Cardiac septum (tissue), 1 donor: ENCODE measurements at places on chromosomes 13 and 19. TPM values are rescaled to one million over a fixed set of nuclear protein-coding genes. Genes with fewer than 3 reads are reported as not detected.

DNA sequence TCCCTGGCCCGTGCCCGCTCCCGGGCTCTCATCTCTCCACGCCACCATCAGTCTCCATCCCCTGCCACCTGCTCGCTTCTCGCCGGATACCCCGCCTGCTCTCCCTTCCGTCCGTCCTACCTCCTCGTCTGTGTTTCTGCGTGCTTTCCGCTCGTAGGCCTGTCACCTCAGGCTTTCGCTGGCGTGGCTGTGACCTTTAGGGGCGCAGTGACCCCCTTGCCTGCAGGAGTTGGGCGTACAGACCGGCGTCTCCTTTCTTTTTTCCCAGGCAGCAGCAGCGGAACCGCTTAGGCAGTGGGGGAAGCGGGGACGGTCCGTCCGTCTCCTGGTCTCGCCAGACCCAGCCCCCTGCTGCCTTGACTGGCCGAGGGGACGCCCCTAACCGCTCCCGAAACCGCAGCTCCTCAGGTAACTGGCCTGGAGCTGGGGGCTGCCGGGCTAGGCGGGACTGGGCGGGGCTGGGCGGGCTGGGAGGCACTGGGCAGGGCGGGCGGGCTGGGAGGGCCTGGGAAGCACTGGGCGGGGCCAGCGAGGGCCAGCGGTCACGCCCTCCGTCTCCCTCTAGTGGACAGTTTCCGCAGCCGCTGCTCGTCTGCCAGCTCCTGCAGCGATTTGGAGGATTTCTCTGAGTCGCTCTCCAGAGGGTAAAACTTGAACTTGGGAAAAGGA lies 6.3 kb downstream of the PGLYRP1 start:
- peak; percentile 94 for DNase-seq

- no peak for DNase-seq
These were observed 47.8 kb downstream of the COL4A2 start for GRCh38 chr13:110354715-110355473.

GAPDHS gene
- not detected for total RNA-seq

ZNF681 gene
- 0.38 TPM for total RNA-seq
